ENCODE measurements at places on chromosomes 2 and 18.

GRCh38 chr2:200199005-200199404 is 107.5 kb upstream of the SPATS2L start:
- DNase-seq: no peak

DNA sequence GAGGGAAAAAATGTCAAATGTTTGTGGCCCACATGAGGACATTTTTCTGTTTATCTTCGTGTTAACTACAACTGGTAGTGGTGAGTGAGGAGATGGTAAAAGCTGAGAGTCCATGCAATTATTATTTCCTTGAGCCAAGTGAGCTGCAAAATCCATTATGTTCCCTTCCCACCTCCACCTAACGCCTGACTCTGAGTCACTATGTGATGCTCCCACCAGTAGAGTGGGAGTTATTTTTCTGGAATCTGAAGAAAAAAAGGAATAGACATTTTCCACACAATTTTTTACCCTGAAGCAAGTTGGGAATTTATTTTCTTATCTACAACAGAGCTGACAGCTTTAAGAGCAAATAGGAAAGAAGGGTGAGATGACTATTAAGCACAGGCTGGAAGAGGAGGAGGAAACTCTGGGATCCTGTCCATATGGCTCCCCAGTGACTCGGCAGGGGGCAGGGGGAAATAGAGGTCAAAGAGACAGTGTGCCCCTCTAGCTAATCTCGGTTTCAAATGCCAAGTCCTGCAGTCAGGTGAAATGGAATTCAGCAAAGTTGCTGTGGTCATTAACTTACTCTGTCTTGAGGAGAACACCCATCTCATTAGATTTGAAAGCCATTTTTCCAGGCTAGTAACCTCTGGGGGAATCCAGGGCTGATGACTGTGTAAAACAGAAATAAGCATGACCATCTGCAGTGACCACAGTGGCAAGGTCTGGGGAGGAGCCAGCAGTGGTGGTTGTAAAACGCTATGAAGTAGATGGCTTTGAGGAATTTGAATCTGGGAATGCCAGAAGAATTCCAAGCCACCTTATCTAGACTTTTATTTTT is 463.9 kb downstream of the STK39 start:
- DNase-seq: no peak

DNA sequence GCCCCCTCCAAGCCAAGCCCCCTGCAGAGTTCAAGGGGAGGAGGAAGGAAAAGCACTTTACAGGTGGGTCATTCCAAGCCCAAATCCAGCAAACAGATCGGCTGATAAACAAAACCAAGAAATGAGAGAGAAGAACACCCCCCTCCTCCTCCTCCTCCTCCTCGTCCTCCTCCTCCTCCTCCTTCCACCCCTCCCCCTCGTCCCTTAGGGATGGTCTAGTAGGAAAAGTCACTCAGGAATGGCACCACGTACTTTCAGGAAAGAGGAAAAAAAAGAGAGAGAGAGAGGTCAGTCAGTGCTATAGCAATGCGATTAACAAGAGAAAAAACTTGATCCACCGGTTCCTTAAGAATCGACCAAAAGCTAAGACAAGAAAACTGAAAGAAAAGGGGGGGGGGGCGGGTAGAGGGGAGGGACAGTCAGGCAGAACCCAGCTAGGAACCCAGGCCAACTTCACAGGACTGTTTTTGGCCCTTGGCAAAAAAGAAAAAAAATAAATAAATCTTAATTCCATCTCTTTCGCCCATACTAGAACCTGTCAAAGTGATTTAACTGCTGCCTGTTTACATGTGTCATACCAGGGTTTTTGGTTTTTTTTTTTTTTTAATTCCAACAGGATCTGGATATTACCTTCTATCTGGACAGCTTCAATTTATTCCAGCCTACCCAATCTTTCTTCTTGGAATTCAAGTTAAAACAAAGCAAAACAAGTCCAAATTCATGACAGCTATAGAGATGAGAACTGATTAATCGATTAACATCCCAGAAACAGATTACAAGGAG is 906 bp downstream of the IKZF2 start:
- peak; percentile 52 for DNase-seq

- no peak for DNase-seq
These were observed 24.5 kb downstream of the NIF3L1 start for GRCh38 chr2:200913654-200914053.

- DNase-seq: no peak
These were observed 1367.2 kb upstream of the CELF4 start for GRCh38 chr18:38932752-38933151.

DNA sequence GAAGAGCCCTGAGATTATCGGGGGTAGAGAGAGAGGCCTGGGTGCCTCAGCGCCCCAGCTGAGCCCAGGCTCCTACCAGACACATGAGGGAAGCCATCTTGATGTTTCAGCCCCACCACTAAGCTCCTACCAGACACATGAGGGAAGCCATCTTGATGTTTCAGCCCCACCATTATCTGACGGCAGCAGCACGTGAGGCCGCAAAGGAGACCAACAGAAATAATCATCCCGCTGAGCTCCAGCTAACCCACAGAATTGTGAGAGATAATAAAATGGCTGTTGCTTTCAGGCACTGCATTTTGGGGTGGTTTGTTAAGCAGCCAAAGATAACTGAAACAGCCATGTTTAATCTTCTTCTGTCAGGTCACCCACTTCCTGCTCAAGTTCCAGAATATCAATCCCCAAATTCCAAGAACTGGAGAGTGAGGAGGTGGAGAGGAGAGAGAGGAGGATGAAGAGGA is 29.3 kb upstream of the SOS1 start:
- DNase-seq: no peak

DNA sequence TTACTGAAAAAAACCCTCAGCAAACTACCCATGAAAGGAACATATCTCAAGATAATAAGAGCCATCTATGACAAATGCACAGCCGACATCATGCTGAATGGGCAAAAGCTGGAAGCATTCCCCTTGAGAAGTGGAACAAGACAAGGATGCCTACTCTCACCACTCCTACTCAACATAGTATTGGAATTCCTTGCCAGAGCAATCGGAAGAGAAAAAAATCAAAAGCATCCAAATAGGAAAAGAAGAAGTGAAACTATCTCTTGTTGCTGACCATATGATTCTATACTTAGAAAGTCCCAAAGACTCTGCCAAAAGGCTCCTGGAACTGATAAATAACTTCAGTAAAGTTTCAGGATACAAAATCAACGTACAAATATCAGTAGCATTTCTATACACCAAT is 40.6 kb upstream of the MSTN start:
- DNase-seq: no peak

- DNase-seq: no peak
These were observed 57.4 kb downstream of the C18orf54 start for GRCh38 chr18:54415086-54415485.

All from DMS53 (cell line).